Sigmoid colon (tissue), 7 donors: ENCODE measurements at places on chromosomes 7 and 10. TPM values are rescaled to one million over a fixed set of nuclear protein-coding genes. Genes with fewer than 3 reads are reported as not detected.
A peak's percentile ranks its signal among the peaks of the same experiment; 100 is the strongest.

RAPGEF5 gene
- 17.9 TPM for total RNA-seq

CLRN3 gene
- not detected for total RNA-seq

DGKB gene
- total RNA-seq = 11.3 TPM

CFAP70 gene
- total RNA-seq = 0.66 TPM

DRGX gene
- total RNA-seq = not detected

ACTL6B gene
- not detected for total RNA-seq

PEX1 gene
- total RNA-seq = 19.0 TPM

GRCh38 chr10:15487376-15487775, 116.3 kb upstream of the FAM171A1 start:
- no peak for DNase-seq

DNA sequence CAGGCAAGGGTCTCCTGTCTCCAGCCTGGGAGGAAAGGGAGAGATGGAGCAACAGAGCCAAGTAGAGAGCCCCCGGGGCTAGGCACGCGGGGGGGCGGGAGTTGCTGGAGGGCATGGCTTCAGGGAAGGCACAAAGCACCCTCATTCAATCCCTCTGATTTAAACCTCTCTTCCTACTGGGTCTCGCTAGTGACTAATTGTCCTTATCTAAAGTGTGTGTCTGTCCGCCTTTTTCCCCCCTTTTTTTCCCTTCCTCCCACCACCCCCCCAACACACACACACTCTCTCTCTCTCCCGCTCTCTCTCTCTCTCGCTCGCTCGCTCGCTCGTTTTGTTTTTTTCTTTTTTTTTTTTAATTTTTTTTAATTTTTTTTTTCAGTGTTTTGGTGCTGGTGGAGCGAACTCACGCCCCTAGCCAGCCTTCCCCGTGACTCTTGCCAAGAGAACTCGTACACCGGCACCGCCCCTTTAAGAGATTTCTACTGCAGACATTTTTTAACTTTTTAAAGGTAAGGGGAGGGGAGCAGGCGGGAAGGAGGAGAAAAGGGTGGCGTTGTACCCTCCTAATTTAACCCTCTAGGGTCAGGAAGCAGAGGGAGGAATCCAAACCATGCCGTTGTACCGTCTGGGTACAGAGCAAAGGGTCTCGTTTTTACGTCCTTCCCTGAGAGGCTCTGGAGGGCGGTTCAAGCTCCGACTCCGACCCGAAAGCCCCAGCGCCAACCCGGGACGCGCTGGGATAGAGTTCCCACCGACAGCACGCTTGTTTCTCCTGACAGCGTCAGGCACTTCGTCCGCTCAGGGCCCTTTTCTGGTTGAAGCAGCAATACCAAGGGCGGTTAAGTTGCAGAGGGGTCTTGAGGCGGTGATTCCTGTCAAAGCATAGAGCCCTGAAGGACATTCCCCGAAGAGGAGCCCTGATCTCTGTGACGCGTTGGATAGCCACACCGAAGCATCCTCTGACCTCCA, at the start of gene HPSE2:
Gene HPSE2 (minus strand): TSS at position 195 of the 969 bp plus-strand sequence.
- no peak for DNase-seq

DNA sequence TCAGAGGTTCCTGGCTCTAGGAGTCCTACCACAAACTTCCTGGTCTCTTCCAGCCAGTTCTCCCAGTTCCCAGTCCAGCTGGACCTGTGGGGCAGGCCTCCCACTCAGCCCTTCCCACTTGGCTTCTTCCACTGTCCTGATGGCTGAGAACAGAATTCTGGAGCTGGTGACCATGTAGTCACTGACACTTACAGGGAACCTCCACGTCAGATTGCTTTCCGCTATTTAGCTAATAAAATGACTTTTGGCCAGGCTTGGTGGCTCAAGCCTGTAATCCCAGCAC, 63.5 kb upstream of the ZRANB1 start:
- no peak for DNase-seq

DNA sequence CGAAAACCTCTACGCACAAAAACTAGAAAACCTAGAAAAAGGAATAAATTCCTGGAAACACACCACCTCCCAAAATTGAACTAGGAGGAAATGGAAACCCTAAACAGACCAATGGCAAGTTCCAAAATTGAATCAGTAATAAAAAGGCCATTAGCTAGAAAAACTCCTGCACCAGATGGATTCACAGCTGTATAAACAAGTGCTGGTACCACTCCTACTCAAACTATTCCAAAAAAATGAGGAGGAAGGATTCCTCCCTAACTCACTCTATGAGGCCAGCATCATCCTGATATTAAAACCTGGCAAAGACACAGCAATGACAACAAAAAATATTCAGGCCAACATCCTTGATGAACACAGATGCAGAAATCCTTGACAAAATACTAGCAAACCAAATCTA, 228.2 kb downstream of the CHRM2 start:
- DNase-seq = no peak

GRCh38 chr7:130650611-130651120, 17.9 kb downstream of the COPG2 start:
- no peak for DNase-seq

GRCh38 chr10:131700506-131700905, 200.3 kb upstream of the PPP2R2D start:
- no peak for DNase-seq

GRCh38 chr10:49359349-49360270, 36.3 kb downstream of the DRGX start:
- DNase-seq = no peak

- DNase-seq = no peak
Measured at GRCh38 chr10:110650265-110650668, 6.1 kb downstream of the RBM20 start.

DNA sequence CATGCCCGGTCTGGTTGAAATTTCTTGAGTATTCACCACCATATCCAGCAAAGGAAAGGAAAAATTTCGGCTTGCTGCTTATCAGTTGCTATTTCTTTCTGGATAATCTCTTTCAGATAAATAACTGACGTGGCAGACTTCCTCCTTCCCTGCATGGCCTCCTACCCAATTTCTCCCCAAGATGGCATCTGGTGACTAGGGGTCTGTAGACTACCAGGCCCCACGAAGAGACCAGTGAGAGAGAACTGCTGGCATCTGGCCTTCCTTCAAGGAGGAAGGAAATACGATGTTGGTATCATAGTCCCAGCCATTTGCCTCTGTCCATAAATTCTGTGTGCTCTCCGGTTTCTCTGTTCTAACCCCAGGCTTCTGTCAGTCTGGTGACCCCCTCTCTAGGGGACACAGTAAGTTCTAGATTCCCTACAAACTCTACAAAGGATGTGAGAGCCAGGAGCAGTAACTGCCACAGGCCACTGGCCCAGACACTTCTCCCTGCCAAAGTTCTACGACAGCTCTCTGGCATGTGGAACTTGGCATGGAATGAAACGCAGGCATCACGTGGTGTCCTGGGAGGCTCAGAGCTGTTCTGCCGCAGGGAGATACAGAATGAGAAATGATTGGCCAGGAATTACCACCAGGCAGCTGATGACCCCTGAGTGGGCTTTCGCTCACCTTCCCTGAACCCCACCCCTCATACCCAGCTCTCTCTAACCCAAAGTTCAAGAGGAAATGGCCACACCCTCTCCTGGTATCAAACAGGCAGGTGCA, 30.0 kb upstream of the MSRB2 start:
- peak; percentile 90 for DNase-seq

DNA sequence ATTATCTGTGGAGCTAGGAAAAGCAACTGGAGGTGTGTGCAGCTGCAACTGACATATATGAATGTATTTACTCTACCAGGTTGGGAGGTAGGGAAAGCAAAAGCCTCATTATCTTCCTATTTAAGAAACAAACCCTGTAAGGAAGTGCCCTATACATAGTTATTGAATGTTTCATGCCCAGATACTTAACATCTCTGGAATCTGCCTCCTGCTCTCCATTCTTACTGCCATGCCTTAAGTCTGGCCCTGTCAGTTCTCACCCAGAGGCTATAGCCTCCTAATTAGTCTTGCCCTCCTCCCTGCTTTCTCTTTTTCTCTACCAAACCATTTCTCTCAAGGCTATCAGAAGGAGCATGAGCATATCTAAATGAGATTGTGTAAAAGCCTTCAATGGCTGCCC, 542.6 kb upstream of the LRRN3 start:
- no peak for DNase-seq

GRCh38 chr10:128429835-128430513, 303.8 kb upstream of the MKI67 start:
- no peak for DNase-seq

DNA sequence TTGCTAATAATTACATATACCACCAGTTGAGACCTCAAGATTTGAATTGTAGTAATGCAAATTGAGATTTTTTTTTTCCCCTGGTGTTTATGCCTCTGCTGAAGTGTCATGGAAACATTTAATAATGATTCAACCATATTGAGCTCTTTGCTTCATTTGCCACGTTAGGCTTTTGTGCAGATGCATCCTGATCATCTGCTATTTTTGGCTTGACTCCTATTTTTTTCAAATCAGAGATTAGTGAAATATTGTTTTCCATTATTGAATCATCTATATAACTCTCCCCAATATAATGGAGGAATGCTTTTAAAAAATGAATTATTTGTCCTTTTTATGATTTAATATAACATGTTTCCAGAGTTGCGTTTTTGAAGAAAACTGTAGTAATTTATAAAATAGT, 115.1 kb downstream of the SRI start:
- no peak for DNase-seq

DNA sequence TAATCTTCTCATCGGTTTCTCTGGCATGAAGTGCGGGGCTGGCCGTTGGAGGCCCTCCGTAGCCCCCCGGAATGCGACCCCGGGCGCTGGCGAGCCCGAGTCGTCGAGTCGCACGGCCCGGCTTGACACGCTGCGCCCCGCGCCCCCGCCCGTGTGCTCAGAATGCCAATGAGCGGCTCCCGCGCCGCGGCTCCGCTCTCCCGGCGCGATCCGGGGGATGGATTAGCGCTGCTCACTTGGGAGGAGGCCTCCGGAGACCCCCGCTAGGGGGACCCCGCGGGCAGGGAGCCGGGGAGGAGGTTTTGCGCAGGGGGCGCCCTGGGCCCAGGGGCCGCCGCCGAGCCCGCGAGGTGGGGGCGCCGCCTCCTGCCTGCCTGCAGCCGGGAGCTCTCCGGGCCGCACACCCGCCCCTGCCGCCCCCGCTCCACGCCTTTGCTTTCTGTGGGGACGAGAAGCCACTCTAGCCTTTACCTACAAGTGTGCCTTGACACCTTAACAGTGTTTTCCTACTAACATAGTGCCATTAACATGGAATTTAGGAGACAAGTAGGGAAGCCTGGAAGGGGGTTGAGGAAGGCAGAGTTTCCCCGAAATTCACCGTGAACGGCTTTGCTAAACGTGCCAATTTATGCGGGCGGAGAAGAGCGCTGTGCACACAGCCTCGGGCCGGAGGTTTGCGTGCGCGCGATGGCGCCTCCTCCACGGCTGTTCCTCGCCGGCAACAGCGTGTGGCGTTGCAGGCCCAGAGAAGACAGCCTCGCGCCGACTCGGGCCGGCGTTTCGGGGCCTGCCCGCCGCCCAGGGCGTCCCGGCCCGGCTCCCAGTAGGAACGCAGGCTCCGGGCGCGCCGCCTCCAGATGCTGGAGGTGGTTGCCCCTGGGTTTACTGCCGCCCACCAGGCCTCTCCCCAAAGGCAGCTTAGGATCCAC, 7.1 kb downstream of the SHH start:
- no peak for DNase-seq

DNA sequence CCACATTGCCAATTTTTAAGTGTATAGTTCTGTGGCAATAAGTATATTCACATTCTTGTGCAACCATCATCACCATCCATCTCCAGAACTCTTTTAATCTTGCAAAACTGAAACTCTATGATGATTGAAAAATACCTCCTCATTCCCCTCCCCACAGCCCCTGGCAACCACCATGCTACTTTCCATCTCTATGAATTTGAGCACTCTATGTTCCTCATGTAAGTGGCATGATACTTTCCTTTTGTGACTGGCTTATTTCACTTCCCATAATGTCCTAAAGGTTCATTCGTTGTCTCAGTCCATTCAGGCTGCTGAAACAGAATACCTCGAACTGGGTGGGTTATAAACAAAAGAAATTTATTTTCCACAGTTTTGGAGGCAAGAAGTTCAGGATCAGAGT, 23.4 kb upstream of the EGR2 start:
- no peak for DNase-seq

DNA sequence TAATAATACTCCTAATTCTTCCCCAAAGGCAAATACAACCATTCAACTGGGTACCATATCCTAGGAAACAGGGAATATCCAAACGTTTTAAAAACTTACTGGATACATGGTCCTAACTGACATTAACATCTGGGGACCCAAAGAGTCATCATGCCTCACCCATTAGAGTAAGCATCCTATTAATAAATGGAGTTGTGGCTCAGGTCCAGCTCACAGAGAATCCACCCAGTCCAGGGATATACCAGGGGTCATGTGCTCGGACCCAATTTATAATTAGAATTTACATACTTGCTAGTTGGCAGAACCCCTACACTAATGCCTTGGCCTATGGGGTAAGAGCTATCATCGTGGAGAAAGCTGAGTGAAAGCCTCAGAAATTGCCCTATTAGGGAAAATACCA, 670.0 kb downstream of the XPNPEP1 start:
- DNase-seq = no peak

DNA sequence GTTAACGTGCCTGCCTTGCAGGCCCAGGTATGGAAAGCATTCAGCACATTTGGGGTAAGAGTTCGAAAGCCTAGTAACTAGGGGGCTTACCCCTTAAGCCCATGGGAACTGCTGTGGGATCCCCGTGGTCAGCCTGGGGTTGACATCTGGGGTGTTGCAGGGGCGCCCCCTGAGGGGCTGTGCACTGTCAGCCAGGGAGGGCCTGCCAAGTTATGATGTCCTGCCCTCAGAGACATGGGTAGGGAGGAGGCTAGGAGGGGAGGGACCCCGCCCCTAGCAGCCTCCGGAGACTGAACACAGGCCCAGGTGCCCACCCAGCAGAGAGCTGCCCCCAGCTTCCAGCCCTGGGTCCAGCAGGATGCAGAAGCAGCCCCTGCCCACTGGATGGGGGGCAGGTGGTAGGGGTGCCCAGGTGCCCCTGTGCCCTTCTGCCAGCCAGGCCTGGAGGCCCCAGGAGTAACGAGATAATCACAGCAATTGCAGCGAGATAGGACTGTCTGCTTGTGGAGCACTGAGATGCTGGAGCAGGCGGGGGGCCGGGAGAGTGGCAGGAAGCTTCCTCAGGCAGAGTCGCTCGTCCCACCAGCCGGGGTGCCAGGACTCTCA, 153.3 kb downstream of the UBE2H start:
- DNase-seq = no peak

GRCh38 chr10:119702583-119702982, 23.3 kb upstream of the INPP5F start:
- no peak for DNase-seq

DNA sequence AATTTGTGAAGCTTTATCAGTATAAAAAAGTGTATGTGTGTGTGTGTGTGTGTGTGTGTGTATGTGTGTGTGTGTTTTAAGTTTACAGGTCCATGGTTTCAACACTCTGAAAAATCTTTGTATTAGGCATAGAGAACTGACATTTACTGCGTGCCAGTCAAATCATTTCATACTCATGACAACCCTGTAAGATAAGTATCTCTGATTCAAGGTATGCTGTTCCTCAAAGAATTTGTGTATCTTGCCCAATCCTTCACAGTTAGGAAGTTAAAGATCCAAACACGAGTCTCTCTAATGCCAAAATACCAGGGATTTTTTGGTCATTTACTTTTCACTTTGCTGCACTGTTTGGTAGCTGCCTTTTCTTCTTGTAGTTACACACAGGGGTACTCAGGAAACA, 1121.3 kb upstream of the AUTS2 start:
- no peak for DNase-seq
